ENCODE measurements at places on chromosomes 7 and 10. TPM values are rescaled to one million over a fixed set of nuclear protein-coding genes. Genes with fewer than 3 reads are reported as not detected.

GRCh38 chr7:36690041-36690440, 34.3 kb downstream of the AOAH start:
- no peak for DNase-seq
- H3K4me1 ChIP-seq: peaks cover 15% of the 10 kb centered on the region
- peak overlapping the region; percentile 8 for H3K27ac ChIP-seq
- H3K36me3 ChIP-seq: no peaks in the 10 kb centered on the region
- H3K27me3 ChIP-seq: no peaks in the 10 kb centered on the region
- H3K4me3 ChIP-seq: no peak overlapping the region

GRCh38 chr7:43612599-43613589, 30.0 kb downstream of the STK17A start:
- no peak overlapping the region for H3K4me3 ChIP-seq
- DNase-seq: peak; percentile 44
- H3K27ac ChIP-seq: no peak overlapping the region
- H3K36me3 ChIP-seq: peaks cover 11% of the 10 kb centered on the region
- peaks cover 2% of the 10 kb centered on the region for H3K4me1 ChIP-seq

DNA sequence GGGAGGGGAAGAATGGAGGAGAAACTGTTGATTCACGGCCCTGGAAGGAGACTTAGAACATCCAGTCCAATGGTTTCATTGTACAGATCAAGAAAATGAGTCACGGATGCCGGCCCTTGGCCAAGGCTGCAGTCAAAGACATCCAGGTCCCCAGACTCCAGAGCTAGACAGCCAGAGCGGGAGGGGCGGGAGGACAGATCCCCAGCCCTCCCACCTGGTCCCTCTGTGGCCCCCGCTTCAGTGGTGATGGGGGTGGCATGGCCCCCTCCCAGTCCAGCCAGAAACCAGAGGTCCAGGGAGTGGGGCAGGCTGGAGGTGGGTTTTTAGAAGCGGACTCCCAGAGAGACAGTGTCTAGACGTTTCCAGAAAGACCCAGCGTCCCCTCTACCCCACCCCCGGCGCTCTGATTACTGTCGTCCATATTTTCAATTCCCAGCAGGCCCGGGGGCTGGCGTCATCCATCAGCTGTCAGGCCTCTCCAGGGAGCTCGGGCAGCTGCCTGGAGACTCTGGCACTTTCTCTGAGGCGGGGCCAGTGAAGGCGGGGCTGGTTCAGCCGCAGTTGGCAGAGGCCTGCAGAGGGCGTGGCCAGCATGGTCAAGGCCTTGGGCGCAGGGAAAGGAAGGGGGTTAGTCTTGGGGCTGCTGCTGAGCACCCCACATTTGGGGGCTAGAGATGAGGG, 8.0 kb upstream of the HSPB1 start:
- no peak overlapping the region for H3K4me3 ChIP-seq
- H3K36me3 ChIP-seq: no peaks in the 10 kb centered on the region
- H3K4me1 ChIP-seq: peaks cover 4% of the 10 kb centered on the region

- peak; percentile 42 for DNase-seq
- no peaks in the 10 kb centered on the region for H3K36me3 ChIP-seq
Measured at GRCh38 chr10:52004342-52004949, 305.1 kb upstream of the CSTF2T start.

GRCh38 chr7:1868516-1869165, 198.6 kb downstream of the ELFN1 start:
- no peak overlapping the region for H3K27ac ChIP-seq
- no peaks in the 10 kb centered on the region for H3K36me3 ChIP-seq
- H3K4me3 ChIP-seq: no peak overlapping the region
- no peak for DNase-seq
- H3K4me1 ChIP-seq: no peaks in the 10 kb centered on the region

DNA sequence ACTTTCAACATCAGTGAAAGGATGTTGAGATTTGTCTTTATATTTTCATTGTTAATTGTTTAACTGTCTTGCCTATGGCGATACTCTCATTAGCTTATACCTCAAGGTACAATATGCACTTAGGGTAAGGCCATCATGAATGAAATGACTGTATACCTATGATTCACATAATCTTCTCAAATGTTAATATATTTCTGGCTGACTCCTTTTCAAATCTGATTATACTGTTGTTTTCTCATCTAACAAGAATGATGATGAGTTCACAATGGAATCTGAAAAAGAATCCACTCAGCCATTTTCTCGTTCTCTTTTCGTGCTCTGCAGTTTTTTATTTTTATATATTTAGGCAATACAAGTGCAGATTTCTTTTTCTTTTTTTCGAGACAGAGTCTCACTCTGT, 159.1 kb downstream of the ARHGAP12 start:
- H3K36me3 ChIP-seq: no peaks in the 10 kb centered on the region
- H3K4me3 ChIP-seq: no peak overlapping the region
- H3K27ac ChIP-seq: no peak overlapping the region
- no peak for DNase-seq
- H3K27me3 ChIP-seq: no peaks in the 10 kb centered on the region

- H3K4me1 ChIP-seq: no peaks in the 10 kb centered on the region
- no peak for DNase-seq
- H3K4me3 ChIP-seq: no peak overlapping the region
- H3K36me3 ChIP-seq: no peaks in the 10 kb centered on the region
- H3K27ac ChIP-seq: no peak overlapping the region
- H3K27me3 ChIP-seq: no peaks in the 10 kb centered on the region
Measured at GRCh38 chr7:2168615-2169311, 64.0 kb downstream of the MAD1L1 start.

- H3K27me3 ChIP-seq: no peaks in the 10 kb centered on the region
Measured at GRCh38 chr10:94680544-94680943, 3.0 kb upstream of the CYP2C18 start.

DNA sequence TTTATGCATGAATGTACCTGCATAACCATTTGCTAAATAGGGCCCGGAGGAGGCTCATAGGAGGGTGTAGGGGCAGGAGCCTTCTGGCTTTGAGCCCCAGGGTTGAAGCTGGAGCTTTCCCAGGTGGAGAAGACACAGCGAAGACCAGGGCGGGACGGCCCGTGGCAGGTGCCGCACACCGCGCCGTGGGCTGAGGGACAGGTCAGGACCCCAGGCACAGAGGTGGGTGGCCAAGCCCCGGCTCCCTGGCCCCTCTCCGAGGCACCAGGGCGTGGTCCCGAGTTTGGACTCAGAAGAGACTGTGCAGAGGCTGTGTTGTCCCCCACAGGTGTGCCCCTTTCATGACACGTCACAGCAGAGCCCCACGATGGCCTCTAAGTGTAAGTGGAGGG, 56.5 kb downstream of the PWWP2B start:
- no peak overlapping the region for H3K4me3 ChIP-seq
- peaks cover 6% of the 10 kb centered on the region for H3K4me1 ChIP-seq
- H3K27me3 ChIP-seq: no peaks in the 10 kb centered on the region
- no peak for DNase-seq

The MCM7 gene
- total RNA-seq: 68.9 TPM

The RAPGEF5 gene
- 0.21 TPM for total RNA-seq

The TAS2R41 gene
- not detected for total RNA-seq
